ENCODE measurements at places on chromosomes 3 and 15.
A peak's percentile ranks its signal among the peaks of the same experiment; 100 is the strongest.

GRCh38 chr15:92848852-92849598 lies 51.1 kb upstream of the CHD2 start:
- DNase-seq = no peak

- DNase-seq = no peak
Measured at GRCh38 chr15:38547255-38547997, 17.2 kb downstream of the RASGRP1 start.

GRCh38 chr15:90001062-90001682 lies at the start of gene ZNF710:
TSS of gene ZNF710 (plus strand) at chr15:90001324. CDS start at chr15:90067138, 65,814 bp downstream.
- peak; percentile 39 for DNase-seq

DNA sequence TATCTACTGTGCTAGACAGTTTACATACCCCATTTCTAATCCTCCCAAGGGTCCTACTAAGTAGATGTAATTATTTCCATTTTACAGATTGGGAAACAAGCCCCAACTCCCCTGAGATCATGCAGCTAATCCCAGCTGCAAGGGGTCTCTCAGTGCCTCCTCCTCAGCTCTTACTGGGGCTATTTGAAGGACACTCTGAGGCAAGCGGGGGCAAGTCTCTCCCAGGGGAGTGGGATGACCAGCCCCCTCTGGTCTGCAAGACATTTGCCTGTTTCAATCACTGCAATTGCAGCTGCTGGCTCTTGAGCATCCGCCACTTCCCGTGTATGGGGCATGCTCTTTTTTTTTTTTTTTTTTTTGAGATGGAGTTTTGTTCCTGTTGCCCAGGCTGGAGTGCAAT lies 11.4 kb downstream of the LAMP3 start:
- DNase-seq = no peak

DNA sequence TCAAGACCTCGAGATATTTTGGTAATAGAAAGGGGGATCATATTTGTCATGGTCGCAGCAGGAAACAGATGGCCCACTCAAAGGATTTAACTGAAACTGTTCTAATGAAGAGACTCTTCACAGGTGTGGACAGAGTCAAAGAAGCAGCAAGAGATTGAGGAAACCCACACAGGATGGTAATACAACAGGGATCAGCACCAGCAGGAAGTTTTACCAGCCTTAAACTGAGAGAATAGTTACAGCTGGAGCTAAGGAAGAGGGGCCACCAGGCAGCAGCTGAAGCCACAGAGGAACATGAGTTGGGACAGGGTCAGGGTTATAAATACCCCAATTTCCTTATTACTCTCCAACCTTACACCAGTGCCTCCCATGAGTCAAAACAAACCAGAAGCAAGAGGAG lies 131.8 kb upstream of the UBE2E2 start:
- no peak for DNase-seq

- DNase-seq = no peak
Measured at GRCh38 chr3:174710612-174711011, 148.5 kb upstream of the NAALADL2 start.

- no peak for DNase-seq
Measured at GRCh38 chr3:40505599-40506462, at the start of gene ZNF620. TSS of gene ZNF620 (plus strand) at chr3:40506039. CDS start at chr3:40506353, 314 bp downstream.

GRCh38 chr3:58068122-58068809 lies 60.0 kb downstream of the FLNB start:
- DNase-seq = no peak

DNA sequence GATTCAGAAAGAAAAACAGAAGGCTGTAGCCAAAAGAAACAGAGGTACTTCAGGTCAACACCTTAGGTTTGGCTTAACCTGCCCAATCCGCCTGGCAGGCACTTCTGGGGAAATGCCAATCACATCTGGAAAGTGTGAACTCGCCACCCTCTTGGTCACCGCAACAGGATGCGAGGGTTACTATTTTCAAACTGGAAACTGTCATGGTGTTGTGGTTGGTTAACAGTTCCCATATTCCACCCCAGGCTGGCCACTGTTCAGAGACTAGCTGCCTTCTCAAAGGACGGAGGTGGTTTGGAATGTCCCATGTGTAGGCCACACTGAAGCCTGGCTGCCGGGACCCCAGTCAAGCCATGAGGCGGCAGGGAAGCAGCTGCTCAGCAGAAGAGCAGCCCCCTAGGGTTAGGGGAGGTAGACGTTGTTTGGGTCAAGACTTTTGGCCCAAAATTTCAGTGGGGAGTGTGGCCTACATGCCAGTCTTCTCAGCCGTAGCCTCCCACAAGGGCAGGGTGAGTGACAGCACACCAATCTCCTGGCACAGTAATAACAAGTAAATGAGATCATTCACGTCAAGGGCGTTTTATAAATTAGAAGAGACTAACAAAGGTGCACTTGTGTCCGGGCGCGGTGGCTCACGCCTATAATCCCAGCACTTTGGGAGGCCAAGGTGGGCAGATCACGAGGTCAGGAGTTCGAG lies 54.6 kb downstream of the UMPS start:
- DNase-seq = no peak

DNA sequence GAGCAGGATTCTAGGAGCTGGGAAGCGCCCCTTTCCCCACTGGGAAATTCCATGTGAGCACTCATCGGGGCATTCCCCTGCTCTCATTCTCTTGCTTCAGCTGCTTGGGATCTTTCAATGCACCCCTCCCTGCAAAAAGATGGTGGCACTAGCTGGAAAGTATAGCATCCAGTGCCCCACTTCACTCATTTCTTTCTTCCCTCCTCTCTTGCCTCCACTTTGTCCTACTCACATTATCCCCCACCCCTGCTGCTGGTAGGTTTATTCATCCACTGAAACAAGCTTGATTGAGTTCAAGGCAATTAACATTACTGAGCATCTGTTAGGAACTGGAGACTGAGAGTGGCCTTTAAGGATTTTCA lies 84.8 kb upstream of the LIMD1 start:
- DNase-seq = no peak

- no peak for DNase-seq
Measured at GRCh38 chr3:130991126-130991525, 35.5 kb downstream of the ASTE1 start.

DNA sequence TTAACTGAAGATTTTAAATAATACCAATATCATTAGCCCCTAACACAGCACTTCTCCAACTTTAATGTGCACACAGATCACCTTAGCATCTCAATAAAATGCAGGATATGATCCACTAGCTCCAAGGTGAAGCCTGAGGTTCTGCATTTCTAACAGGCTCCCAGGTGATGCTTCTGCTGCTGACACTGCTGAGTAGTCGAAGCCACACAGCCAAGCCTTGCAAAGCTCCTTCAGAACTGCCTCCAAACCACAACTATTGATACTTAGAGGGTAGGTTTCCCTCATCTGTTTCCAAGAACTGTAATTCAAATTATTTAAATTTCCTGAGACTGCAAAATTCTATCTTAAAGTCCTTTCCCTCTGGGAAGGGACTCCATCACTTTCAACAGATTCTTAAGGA lies 3.9 kb downstream of the RIOX2 start:
- DNase-seq = no peak

GRCh38 chr3:38247366-38248035 lies 18.1 kb upstream of the SLC22A13 start:
- peak; percentile 81 for DNase-seq

DNA sequence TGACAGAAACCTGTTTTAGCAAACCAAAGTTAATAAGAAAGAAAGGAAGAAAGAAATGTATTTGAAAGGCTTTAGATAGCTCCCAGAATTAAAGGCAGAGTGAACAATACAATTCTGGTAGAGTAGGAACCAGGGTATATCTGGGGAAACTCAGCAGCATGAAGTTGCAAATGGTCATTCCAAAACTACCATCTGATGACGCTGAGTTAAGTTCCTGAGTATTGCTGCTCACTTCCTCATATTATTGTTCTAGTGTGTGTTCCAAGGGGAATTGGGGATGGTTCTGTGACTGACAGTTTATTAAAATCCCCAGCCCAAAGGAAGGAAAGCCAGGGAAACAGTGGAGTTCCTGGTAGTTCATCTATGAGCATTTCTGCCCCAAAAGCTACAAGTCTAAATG lies 88.3 kb upstream of the FRMD4B start:
- no peak for DNase-seq

DNA sequence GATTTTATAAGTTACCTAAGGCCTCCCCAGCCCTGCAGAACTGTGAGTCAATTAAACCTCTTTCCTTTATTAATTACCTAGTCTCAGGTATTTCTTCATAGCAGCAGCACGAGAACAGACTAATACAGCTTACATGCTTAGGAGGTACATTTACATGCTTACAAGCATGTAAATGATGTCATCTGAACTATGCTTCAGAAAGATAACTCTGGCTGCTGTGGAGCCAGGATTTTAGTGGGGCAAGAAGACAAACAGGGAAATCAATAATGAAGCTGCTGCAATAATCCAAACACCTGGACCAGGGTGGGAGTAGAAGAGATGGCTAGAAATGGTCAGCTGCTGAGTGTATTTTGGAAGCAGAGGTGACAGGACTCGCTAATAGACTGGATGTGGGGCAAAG lies 9.6 kb downstream of the NDUFAF1 start:
- DNase-seq = no peak

GRCh38 chr15:67548862-67549651 lies 6.6 kb downstream of the MAP2K5 start:
- no peak for DNase-seq

GRCh38 chr15:90227816-90228772 lies 5.6 kb downstream of the CIB1 start:
- DNase-seq = no peak

GRCh38 chr3:56682462-56683121 lies 473 bp downstream of the TASOR start:
- DNase-seq = peak; percentile 43

GRCh38 chr15:41965441-41966413 lies 6.6 kb downstream of the EHD4 start:
- DNase-seq = no peak

Measured in GM04504 (cell line).